Activated CD8-positive, alpha-beta memory T cell treated with anti-CD3 and anti-CD28 coated beads, Interleukin-2, amount 50 U/mL, for 48 hours (primary cell): ENCODE measurements at places on chromosomes 7 and 10.

GRCh38 chr10:99569961-99570360, 37.2 kb downstream of the NKX2-3 start:
- DNase-seq = no peak

DNA sequence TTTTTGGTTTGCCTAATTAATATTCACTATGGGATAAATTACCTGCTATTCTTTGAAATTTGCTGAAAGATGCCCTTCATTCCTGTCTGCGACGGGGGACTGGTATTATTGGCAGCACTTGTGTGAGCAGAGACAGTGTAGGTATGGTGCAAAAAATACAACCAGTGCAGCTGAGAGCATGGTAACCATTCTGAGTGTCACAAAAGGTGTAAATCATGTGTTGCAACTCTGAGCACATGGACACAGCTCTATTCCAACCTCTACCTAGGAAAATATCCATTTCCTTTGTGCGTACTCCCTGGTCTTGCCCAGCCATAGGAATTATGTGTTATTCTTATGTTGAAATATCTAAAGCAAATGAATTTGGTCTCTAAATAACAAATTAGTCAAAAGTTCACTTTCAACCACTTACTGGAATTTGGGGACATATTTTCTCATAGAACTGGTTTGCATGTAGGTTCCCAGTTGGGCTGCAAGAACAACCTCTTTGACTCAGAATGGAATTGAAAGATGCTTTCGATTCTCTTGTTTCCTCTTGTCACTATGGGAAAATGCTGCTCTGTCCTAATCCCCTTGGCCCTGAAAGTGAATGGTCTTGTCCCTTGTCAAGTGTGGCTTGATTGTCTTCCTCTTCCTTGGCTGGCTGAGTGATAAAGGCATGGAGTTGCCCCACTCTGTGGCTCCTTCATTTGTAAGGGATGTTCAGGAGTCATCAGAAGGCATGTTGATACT, 57.0 kb downstream of the CELF2 start:
- no peak for DNase-seq

DNA sequence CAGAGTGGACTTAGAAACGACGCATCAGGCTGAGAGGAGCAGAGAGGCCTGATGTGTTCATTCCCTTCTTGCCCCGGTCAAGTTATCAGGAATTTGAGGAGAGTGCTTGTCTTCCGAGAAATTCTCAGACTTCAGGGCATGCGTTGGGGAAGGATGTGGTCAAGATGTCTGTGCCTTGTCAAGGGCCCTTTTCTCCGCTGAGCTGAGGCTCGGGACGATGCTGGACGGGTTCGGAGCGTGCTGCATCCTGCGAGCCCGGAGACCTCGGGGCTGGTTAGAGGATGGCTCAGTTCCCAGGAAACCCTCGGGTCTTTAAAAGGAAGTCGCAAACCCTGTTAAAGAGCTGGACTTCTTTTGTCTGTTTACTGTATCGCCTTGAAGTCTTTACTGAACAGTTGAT, 325.4 kb downstream of the ADARB2 start:
- no peak for DNase-seq

DNA sequence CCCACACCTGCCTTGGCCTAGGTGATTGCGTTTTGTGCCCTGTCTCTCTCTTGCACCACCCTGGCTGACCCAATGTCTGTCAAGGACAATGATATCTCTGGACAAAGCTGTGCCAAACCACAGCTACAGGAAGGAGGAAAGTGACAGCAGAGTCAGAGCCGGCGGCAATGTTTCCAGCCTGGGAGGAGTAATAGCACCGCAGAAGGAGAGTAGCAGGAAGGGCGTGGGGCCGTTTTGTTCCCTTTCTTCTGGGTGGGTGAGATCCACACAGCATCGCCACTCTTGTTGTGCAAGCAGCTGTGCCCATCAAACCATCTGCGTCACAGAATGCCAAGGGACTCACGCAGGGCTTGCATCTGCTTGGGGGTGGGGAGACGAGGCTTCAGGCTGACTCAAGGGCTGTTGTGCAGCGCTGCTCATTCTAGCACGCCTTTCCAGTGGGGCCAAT, 341.6 kb upstream of the AUTS2 start:
- no peak for DNase-seq

DNA sequence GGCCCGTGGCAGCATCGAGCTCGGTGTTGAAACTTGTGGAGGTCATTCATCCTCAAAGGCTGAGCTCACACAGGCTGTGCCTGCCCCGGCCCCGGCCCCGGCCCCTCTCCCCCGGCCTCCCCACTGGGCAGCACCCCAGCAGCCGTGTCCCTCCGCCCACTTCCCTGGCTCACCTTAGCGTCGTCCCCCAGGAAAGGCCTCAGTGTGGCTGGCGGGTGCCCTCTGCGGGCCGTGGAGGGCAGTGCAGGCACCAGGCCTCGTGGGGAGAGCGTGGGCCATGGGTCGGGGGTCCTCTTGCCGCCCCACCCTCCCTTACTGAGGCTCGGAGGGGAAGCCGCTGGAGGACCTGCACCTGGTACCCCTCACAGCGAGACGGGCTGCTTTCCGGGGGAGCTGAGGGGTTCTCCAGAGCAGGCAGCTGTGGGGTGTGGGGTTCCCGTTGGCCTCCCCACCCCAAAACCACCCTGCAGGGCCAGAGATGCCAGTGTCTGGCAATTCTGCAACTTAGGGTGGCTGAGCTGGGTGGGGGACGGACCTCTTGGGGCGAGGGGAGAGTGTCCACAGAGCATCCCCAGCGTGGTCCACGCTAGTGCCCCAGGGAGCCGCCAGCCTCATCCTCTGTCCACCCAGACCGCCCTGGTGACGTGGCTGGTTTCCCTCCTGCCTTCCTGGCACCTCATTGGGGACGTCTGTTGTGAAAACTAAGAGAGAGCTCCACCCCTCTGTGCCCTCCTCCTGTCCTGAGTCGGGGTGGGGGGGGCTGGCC, 44.2 kb upstream of the DPYSL4 start:
- peak; percentile 87 for DNase-seq

- DNase-seq = no peak
Measured at GRCh38 chr7:6175645-6176044, 96.8 kb downstream of the CYTH3 start.

DNA sequence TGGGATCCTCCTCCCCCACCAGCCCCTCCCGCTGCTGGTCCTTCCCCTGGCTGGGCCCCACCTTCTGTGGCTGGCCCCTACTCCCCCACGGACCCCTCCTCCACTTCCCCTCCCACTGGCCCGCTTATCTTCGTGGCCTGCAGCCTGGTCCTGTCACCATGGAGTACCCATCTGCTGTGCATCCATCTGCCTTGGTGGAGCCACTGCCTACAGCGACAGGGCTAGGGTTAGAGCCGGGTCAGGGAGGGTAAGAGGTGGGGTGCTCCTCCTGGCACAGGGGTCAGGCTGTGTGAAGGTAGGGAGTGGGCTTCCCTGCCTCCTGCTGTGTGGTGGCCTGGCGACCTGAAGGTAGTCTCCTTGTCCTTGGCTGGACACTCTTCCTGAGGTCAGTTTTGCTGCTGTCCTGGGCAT, 5.2 kb downstream of the ADCY1 start:
- no peak for DNase-seq

DNA sequence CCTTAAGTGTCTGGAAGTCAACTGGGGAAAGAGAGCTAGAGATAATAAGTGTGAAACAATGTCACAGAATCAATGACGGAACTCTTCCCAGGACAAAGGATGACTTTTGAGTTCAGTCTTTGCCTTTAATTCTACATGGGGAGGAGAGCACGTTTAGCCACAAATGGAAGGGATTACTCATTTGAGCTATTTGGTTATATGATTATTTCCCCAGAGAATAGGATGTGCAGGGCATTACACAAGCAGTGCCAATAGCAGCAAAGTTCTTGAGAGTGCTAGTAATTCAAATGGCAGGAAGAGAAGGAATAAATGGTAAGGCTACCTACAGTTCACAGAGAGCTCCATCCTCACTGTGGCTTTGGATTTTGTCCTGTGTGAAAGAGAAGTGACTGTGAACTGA, 6.0 kb downstream of the EGFR start:
- DNase-seq = no peak

- no peak for DNase-seq
Measured at GRCh38 chr7:41504214-41504980, 198.5 kb downstream of the INHBA start.

GRCh38 chr7:158550886-158551452, 36.7 kb downstream of the PTPRN2 start:
- no peak for DNase-seq

DNA sequence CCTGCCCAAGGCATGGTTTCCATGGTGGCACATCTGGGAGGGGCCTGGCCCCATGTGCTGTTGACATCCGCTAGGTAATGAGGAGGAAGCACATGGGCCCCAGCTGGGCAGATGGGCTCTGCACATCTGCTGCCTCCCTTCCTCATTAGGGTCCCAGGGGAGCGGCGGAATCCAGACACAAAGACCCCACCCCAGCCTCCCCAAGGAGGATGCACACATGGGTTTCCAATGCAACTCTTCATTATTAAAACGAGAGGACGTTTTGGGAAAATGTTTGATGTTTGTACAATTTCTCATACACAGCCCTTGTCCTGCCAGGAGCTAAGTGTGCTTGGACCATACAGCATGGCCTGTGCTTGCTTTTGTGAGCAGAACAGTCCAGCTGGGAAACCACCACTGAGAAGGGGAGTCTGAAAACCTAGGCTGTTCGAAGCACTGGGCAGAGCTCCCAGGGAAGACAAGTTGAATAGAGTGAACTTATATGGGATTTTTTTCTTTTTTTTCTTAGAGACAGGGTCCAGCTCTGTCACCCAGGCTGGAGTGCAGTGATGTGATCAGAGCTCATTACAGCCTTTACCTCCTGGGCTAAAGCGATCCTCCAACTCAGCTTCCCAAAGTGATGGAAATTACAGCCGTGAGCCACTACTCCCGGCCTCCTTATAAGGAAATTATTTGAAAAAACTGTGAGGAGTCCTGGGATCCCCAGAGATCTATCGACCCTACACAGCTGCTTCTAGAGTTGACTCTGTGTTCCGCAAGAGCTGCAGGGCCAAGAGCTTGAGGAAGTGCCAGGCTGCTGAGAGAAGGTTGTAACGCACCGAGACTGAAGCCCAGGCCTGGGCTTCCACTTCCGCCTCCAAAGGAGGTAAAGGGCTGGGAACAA, 23.4 kb downstream of the FAM107B start:
- no peak for DNase-seq

GRCh38 chr7:29177963-29178600, 16.5 kb upstream of the CHN2 start:
- no peak for DNase-seq

DNA sequence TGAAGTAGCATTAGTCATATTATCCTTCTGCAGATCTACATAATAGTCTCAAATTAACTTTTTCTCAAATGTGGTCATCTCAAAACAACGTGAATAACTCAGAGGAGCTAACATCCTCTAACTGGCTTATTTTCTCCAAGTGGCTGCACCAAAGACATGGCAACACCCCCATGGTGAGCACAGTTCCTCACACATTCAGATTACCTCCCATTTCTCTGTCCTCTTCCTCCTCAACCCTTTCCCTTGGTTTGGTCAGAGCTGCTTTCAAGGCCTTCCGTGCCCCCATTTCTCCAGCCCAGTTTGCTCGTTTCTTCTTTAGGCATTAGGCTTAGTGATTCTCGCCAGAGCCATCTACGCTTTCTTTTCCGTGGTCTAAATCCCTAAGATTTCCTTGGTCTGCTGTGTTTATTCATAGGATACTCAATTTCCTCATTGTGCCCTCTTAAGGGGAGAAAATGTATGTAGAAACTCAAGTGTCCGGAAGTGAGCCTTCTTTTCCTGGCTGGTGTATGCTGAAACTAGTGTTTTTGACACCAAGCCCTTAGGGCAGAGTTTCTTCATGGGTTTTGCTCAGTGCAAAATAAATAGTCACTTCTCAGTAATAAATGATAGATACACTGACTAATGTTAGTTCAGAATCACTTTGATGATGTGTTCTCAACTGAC, 2.6 kb downstream of the MET start:
- no peak for DNase-seq

DNA sequence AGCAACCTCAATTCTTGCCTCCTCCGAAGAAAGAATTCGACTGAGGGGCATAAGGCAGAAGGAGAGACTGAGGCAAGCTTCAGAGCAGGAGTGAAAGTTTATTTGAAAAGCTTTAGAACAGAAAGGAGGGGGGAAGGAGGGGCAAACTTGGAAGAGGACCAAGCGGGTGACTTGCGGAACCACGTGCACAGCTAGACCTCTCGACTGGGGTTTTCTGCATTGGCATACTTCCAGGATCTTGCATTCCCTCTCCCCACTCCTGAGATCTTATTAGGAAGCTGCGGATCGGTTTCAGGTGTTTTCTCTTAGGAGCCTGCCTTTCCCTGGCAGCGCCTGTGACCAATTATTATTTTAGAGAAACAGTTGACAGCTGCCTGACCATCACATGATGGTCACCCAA, 20.3 kb upstream of the CPXM2 start:
- DNase-seq = no peak

GRCh38 chr7:33781796-33782195, 123.5 kb upstream of the BMPER start:
- no peak for DNase-seq

DNA sequence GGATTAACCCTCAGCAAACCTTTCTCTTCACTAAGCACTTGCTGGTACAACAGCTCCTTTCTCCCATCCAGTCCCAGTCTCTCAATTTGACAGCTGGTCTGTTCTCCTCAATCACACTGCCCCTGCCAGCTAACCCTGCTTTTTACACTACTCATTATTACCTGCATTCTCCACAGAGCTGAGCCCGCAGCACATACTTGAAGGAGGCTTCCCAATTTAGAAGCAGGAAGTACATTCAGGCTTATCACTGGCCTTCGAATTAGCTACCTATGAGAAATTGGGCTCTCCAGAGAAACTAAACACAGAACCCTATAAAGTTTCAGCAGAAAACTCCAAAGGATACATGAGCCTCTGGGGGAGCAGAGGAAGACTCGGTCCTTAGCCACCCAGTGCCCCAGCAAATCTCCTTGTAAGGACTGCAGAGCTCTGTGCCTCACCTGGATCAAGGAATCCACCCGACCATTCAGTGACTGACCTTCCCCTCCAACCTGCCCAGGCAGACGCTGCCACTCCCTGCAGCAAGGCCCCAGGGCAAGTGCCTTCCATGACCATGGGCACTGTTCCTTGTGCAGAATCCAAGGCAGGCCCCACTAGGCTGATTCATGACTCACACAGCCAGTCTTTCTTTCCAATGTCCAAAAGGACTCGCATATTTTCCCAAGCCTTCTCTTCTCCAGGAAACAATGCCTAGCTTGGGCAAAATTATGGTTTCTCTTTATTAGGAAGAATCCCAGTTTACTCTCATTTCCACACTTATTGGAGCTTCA, 68.0 kb downstream of the VOPP1 start:
- DNase-seq = no peak

- DNase-seq = no peak
Measured at GRCh38 chr7:106583100-106583499, 77.9 kb downstream of the CCDC71L start.

DNA sequence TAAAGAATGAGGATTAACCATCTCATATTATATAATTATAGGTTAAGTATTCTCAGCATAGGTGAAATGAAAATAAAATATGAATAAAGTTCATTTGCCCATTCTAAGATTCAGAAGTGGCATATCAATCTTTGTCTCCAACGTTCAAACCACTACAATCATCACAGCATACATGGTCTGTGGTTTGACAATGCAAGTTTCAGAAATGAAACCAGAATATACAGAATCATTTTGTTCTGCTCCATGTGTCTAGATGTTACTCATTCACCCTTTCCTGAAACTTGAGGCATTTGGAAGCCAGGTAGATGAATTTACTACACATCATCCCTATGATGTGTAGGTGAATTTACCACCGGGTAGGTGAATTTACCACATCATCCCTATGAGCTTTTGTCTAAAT, 44.5 kb upstream of the PPP1R3A start:
- DNase-seq = no peak

GRCh38 chr7:136293841-136294391, 316.8 kb upstream of the MTPN start:
- no peak for DNase-seq
